GM12878 (cell line): ENCODE measurements at places on chromosomes 4 and X.

DNA sequence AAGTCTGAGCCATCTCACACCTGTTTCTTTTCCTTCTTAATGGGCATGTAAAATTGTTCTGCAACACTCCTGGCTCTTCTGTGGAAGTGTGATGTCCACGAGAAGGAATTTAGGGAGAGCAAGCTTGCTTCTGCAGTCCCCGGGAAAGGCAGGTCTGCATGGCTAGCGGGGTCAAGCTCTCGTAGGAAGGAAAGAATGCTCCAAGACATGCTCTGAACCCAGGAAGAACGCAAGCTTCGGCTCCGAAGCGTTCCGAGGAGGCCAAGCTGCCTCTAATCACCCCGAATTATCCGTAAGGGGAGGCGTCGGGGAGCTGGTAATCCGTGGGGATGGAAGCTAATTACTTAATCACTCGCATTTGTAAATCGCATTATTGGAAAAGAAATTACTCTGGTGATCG is 177.7 kb downstream of the CRLF2 start:
- DNase-seq, result no peak

DNA sequence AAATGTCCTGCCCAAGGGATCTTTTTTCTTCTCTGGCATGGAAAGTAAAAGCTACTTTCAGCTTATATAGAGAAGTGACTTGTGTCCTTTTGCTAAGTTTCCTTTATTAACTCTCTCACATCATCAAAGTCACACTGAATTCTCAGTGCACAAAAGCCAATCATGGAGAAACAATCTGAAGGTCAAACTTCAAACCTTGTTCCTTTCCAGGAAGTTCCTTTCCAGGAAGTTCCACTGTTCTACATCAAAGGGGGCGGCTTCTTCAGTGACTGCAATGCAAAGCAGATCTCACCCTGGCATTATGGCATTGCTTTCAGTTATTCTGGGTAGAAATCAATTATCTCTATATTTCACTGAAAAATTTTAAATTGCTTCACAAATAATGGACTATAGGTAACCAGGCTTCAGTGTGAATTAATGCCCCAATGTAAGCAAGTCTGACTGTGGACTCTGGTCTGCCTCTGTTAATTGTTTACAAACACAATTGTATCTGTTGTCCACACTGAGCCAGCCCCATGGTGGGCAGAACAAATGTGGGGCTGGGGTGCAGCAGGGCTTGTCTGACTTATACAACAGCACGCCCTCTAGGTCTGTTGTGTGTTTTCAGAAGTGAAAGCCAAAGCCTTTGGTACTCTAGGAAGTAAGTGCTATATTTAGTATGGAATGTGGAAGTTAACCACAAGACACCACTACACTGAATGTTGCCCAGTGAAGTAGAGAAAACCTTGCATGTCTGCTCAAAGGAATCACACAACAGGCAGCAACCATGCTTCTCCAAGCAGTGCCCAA is 98.8 kb downstream of the CDS1 start:
- DNase-seq, result no peak

DNA sequence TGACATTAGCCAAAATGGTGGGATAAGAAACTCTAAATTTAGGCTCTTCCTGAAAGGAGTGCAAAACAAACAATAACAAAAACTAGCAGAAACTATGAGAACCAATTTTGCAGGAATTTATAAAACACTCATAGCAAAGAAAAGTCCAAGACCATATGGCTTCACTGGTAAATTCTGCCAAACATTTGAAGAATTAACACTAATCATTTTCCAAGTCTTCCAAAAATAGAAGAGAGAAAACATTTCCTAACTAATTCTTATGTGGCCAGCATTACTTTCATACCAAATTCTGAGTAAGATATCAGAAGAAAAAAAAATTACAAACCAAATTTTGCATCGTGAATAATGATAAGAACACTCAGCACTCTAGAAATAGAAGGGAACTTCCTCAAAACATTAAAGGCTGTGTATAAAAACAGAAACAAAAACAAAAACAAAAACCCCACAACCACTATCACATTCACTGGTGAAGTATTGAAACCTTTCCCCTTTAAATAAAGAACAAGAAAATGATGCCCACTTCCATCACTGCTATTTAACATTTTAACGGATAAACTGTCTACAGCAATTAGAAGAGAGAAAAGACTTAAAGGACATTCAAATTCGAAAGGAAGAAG is 524.3 kb upstream of the GALNTL6 start:
- no peak for DNase-seq

DNA sequence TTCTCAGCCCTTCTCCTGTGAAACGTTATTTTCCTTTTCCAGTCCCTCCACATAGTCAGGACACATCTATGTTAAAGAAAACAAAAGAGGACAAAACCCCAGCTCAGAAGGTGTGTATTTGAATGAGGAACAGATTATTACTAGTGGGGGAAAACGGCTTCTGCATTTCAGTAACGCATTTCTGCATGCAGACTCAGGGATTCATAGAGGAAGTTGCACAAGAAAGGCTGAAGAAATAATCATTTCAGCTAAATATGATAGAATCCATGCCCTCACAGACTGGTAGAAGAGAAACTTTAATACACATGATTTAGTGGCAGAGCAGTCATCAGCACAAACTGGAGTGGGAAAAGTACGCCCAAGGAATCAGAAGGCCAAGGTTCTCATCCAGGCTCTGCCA is 270.8 kb upstream of the FGF13 start:
- DNase-seq, result no peak

GRCh38 chrX:54811301-54811885 is 3.8 kb downstream of the MAGED2 start:
- DNase-seq, result no peak
